ENCODE measurements at places on chromosomes 12 and 14.

GRCh38 chr12:20411345-20411744 lies 43.0 kb downstream of the PDE3A start:
- no peak for DNase-seq

DNA sequence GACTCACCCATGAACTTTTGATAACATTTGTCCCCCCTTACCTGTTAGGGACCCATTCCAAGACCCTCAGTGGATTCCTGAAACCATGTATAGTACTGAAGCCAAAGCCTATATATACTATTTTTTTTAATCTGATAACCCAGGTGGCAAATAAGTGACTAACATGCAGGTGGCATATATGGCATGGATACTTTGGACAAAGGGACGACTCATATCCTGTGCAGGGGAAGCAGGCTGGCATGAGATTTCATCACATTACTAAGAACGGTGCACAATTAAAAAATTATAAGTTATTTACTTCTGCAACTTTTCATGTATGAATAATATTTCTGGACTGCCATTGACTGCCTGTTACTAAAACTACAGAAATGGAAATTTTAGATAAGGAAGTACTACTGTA lies 880.1 kb upstream of the FBXO33 start:
- peak; percentile 14 for DNase-seq

DNA sequence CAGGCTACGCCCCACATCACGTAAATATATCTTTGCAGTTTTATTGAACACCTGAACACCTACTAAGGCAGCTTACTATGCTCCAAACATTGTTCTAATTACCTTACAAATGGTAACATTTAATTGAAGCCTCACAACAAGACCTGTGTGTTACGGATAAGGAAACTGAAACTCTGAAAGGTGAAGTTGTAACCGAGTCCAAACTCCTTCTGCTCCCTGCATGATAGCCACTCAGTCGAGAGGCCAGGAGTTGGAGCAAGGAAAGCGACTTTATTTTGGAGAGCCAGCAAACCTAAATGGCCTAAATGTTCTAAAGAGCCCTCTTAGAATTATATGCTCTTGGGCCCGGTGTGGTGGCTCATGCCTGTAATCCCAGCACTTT lies 12.6 kb upstream of the TRPV4 start:
- DNase-seq = no peak

DNA sequence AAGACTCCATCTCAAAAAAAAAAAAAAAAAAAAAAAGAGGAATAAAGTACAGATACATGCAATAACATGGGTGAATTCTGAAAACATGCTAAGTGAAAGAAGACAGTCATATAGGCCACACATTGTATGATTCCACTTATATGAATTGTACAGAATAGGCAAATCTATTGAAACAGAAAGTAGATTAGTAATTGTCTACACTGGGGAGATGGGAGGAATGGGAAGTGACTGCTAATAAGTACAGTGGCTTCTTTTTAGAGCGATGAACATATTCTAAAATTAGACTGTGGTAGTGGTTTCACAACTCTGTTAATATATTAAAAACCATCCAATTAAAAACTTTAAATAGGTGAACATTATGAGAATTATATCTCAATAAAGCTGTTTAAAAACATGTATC lies 74.4 kb downstream of the ANKS1B start:
- no peak for DNase-seq

- peak; percentile 87 for DNase-seq
Observed at GRCh38 chr14:89137526-89138163, 279.4 kb downstream of the FOXN3 start.

DNA sequence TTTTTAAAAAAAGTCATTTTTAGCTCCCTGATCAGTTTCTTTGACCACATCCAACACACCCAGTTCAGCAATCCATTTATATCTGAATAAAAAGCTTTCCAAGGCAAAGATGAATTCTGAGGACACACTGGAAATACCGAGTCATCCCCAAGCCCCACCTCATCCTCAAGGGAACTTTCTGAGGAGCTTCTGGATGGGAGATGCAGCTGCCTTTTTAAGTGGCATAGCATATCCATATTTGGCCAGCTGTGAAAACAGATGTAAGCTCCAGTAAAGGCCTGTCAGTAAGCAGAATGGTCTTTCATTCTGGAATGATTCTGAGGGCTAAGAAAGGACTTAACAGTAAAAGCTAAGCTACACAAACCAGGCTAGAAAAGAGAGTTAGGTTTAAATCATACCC lies 18.4 kb downstream of the ZFYVE1 start:
- DNase-seq = no peak

All from SW480 (cell line).